Naive thymus-derived CD8-positive, alpha-beta T cell (primary cell): ENCODE measurements at places on chromosomes 12 and 14. TPM values are rescaled to one million over a fixed set of nuclear protein-coding genes. Genes with fewer than 3 reads are reported as not detected.

The PLEKHG7 gene
- total RNA-seq = not detected

The OR4K2 gene
- total RNA-seq = not detected

The NKX2-1 gene
- total RNA-seq = not detected

The PLEKHD1 gene
- total RNA-seq = 0.18 TPM

The ANAPC5 gene
- 148 TPM for total RNA-seq

The HOMEZ gene
- 15.4 TPM for total RNA-seq

The FOXN4 gene
- total RNA-seq = not detected

The MSRB3 gene
- not detected for total RNA-seq

The GALNT6 gene
- 1.9 TPM for total RNA-seq

The TAS2R42 gene
- total RNA-seq = not detected

The RNF212B gene
- not detected for total RNA-seq

The TOMM20L gene
- total RNA-seq = not detected

The ACVRL1 gene
- total RNA-seq = not detected

The C3AR1 gene
- total RNA-seq = 2.0 TPM

The MTERF2 gene
- total RNA-seq = 13.1 TPM

The KRT81 gene
- total RNA-seq = not detected

The KRT6C gene
- total RNA-seq = not detected

The PLCZ1 gene
- total RNA-seq = not detected

The KCNJ8 gene
- not detected for total RNA-seq

The VTI1B gene
- 74.2 TPM for total RNA-seq
